ENCODE measurements at places on chromosomes 6 and 20. TPM values are rescaled to one million over a fixed set of nuclear protein-coding genes. Genes with fewer than 3 reads are reported as not detected.

GRCh38 chr6:35015476-35015875 lies 125.7 kb downstream of the TCP11 start:
- no peak overlapping the region for H3K27ac ChIP-seq
- no peak for DNase-seq
- H3K27me3 ChIP-seq: no peaks in the 10 kb centered on the region
- no peaks in the 10 kb centered on the region for H3K4me1 ChIP-seq
- H3K36me3 ChIP-seq: no peaks in the 10 kb centered on the region

DNA sequence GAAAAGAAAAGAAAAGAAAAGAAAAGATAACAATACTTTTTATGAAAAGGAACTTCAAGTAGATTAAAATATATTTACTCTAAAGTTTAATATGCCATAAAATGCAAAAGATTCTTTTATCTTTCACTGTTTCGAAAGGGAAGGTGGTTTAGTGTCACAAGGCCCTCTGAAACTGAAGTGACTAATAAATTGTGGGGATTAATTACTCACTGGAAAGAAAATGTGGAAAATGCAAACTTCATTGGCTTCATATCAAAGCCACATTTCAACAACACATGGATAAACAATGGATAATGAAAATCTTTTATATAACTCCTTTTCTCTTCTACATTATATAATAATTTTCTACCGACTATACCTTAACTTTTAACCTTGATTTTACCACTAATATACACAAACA lies 320.5 kb upstream of the RSPO3 start:
- no peaks in the 10 kb centered on the region for H3K36me3 ChIP-seq
- no peak overlapping the region for H3K4me3 ChIP-seq
- H3K4me1 ChIP-seq: no peaks in the 10 kb centered on the region

GRCh38 chr6:159184559-159184958 lies 15.4 kb downstream of the FNDC1 start:
- H3K27me3 ChIP-seq: no peaks in the 10 kb centered on the region
- no peaks in the 10 kb centered on the region for H3K36me3 ChIP-seq
- no peaks in the 10 kb centered on the region for H3K4me1 ChIP-seq
- H3K27ac ChIP-seq: no peak overlapping the region

DNA sequence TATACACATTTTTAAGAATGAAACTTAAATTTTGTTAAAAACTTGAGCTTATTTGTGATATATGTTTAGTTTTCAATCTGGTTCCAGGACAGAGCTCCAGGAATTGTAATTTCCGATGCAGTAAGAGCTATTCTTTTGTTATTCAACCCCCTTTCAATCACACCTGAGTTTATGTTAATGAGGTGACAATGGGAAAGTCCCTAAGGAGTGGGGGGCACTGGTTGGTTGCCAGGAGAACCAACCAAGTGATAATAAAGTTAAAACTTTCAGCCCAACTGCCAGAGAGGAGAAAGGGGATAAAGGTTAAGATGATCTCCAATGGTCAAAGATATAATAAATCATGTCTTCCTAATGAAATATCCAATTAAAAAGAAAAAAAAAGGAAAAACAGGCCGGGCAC lies 19.8 kb downstream of the MDN1 start:
- no peaks in the 10 kb centered on the region for H3K4me1 ChIP-seq
- no peaks in the 10 kb centered on the region for H3K36me3 ChIP-seq
- H3K27me3 ChIP-seq: no peaks in the 10 kb centered on the region
- H3K27ac ChIP-seq: no peak overlapping the region
- H3K4me3 ChIP-seq: no peak overlapping the region

- H3K27ac ChIP-seq: no peak overlapping the region
- H3K27me3 ChIP-seq: no peaks in the 10 kb centered on the region
- H3K36me3 ChIP-seq: no peaks in the 10 kb centered on the region
- no peak overlapping the region for H3K4me3 ChIP-seq
Measured at GRCh38 chr6:89348372-89348771, 4.2 kb downstream of the UBE2J1 start.

The GTF2H4 gene
- total RNA-seq: 31.2 TPM

DNA sequence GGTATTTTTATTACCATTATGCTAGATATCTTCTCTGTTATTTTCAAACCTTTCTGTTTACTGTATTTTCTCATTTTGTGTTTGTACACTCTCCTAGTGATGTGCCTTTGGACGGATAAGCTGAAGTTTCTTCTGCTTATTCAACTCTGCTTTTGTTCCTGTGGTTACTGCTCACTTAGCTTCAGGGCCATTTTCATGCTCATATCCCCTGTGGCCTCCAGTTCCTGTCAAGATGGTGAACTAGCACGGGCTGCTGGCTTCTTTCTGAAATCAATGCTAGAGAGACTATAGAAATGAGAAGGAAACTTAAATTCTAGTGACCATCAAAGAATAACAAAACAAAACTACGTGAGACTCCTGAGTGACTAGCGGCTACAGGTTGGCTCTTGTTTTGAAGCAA lies 6.8 kb upstream of the CST8 start:
- DNase-seq: no peak
- no peaks in the 10 kb centered on the region for H3K4me1 ChIP-seq
- H3K4me3 ChIP-seq: no peak overlapping the region
- no peaks in the 10 kb centered on the region for H3K27me3 ChIP-seq

- no peak overlapping the region for H3K4me3 ChIP-seq
- H3K27me3 ChIP-seq: no peaks in the 10 kb centered on the region
- no peaks in the 10 kb centered on the region for H3K4me1 ChIP-seq
- no peak for DNase-seq
- H3K27ac ChIP-seq: no peak overlapping the region
Measured at GRCh38 chr6:86017236-86017635, 374.6 kb upstream of the SYNCRIP start.

GRCh38 chr6:18488526-18489270 lies 101.5 kb downstream of the RNF144B start:
- no peaks in the 10 kb centered on the region for H3K4me1 ChIP-seq
- H3K27me3 ChIP-seq: no peaks in the 10 kb centered on the region
- H3K36me3 ChIP-seq: no peaks in the 10 kb centered on the region

The MCHR2 gene
- not detected for total RNA-seq

- no peak overlapping the region for H3K27ac ChIP-seq
- no peak for DNase-seq
- peaks cover 3% of the 10 kb centered on the region for H3K4me1 ChIP-seq
- H3K27me3 ChIP-seq: no peaks in the 10 kb centered on the region
- H3K4me3 ChIP-seq: no peak overlapping the region
Measured at GRCh38 chr20:41615110-41615509, 3.1 kb downstream of the CHD6 start.

DNA sequence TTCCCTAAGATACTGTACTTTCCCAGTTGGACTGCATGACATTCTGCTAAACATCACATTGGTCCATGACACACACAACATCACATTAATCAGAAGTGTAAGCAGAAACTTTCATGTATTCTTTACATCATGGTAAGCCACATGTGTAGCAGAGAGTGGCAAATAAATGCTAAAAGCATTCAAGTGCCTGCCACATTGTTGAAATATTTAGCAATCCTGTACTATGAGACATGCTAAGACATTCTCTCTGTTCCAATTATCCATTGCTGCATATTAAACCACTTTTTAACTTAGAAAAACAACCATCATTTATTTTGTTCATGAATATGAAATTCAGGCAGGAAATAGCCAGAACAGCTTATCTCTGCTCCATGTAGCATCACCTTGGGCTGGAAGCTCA lies 207.7 kb upstream of the GJE1 start:
- H3K4me1 ChIP-seq: no peaks in the 10 kb centered on the region
- DNase-seq: no peak
- H3K27me3 ChIP-seq: no peaks in the 10 kb centered on the region
- no peak overlapping the region for H3K4me3 ChIP-seq

DNA sequence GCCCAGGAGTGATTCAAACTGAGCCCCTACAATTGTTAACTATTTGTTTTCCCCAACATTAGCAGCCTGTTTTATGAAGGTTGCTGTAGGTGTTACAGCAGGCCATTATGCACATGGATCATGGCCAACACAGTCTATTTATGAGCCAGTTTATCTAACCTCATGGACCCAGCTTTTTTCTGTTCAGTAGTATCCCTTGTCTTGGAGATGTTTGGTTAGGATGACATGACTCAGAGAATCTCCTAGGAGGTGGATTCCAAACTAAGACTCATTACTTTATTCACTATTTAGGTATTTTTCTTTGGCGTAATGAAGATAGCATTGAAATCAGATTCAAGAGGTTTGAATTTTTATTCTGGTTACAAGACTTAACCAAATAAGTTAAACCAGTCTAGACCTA lies 62.8 kb upstream of the TFB1M start:
- H3K27me3 ChIP-seq: no peaks in the 10 kb centered on the region
- H3K36me3 ChIP-seq: no peaks in the 10 kb centered on the region
- H3K27ac ChIP-seq: no peak overlapping the region

DNA sequence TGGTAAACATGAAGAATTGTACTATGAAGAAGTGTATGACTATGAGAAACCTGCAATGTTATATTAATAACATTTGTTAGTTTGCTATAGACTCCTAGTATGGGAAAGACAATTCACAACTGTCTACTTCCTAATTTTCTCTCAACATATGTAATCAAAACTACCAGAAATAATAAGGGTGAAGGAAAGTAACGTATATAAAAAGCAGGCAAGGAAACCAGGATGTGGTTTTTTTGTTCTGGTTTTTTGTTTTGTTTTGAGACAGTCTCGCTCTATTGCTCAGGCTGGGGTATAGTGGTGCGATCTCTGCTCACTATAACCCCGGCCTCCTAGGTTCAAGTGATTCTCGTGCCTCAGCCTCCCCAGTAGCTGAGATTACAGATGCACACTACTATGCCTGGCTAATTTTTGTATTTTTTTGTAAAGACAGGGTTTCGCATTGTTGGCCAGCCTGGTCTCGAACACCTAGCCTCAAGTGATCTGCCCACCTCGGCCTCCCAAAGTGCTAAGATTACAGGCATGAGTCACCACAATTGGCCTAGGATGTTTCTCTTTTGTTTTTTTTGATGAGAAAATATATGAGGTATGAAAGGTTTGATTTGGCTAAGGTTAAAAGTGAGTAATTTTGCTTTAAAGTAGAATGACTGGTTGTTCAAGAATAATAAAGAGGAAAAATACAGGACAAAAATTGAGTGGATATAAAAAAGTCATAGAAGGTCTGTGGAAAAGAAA lies 83.1 kb downstream of the PTCHD4 start:
- no peak for DNase-seq
- no peaks in the 10 kb centered on the region for H3K4me1 ChIP-seq
- H3K4me3 ChIP-seq: no peak overlapping the region
- no peaks in the 10 kb centered on the region for H3K36me3 ChIP-seq
- no peaks in the 10 kb centered on the region for H3K27me3 ChIP-seq

GRCh38 chr6:126781582-126781981 lies 336.9 kb upstream of the RSPO3 start:
- no peak overlapping the region for H3K4me3 ChIP-seq
- no peaks in the 10 kb centered on the region for H3K27me3 ChIP-seq
- H3K36me3 ChIP-seq: no peaks in the 10 kb centered on the region
- no peak for DNase-seq
- H3K4me1 ChIP-seq: no peaks in the 10 kb centered on the region

GRCh38 chr20:50434653-50435396 lies 75.4 kb upstream of the PTPN1 start:
- H3K27ac ChIP-seq: no peak overlapping the region
- no peaks in the 10 kb centered on the region for H3K4me1 ChIP-seq
- H3K27me3 ChIP-seq: no peaks in the 10 kb centered on the region
- H3K36me3 ChIP-seq: no peaks in the 10 kb centered on the region
- H3K4me3 ChIP-seq: no peak overlapping the region
